ENCODE measurements at places on chromosomes 2 and 18.

DNA sequence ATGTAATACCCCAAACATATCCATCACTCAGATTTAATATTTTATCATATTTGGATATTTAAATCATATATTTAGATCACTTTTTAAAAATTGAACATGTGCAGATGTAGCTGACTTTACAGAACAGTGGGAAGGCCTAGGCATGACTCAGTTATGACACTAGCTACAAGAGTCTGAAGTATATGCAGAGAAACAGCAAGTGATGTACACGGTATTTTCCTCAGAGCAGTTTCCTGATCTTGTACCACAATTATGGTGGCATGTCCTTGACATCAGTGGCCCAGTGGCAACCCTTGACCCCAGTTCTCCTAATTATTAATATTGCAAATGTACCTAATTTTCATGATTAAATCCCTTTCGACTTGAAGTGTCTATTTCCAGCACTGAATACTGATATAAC, 28.2 kb downstream of the CDKL4 start:
- DNase-seq, result no peak

DNA sequence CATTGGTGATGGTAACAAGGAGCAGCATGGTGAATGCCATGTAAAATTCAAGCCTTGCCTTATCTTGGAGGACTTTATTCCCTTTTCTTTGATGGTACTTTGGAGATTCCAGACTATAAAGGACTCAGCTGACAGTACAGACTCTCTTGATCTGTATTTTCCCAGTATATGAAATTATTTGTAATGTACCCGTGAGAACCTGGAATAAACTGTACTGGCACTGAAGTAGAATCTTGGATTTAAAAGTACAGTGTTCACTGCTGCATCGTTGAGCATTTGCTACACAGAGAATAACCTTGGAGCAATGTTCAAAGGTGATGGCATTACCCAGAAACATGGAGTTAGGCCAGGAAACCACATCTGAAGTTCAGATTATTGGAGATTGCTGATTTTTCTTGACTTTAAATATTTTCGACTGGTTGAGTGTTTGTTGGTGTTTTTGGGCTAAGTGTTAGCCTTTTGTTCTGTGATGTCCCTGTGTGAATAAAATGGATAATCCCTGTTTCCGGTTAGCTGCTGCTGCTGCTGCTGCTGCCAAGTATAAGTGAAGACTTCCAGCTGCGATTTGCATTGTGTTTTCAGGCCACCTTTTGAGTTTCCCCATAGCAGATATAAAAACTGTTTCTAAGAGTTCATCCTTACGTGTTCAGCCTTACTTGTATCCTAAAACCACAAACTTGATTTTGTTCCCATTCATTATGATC, 122.0 kb downstream of the SPTBN1 start:
- DNase-seq, result no peak

GRCh38 chr18:30387401-30387800, 655.1 kb downstream of the DSC3 start:
- DNase-seq, result no peak

- no peak for DNase-seq
Measured at GRCh38 chr2:191629001-191629453, 48.9 kb upstream of the NABP1 start.

- DNase-seq, result no peak
Measured at GRCh38 chr2:113822087-113822815, 65.8 kb upstream of the SLC35F5 start.

DNA sequence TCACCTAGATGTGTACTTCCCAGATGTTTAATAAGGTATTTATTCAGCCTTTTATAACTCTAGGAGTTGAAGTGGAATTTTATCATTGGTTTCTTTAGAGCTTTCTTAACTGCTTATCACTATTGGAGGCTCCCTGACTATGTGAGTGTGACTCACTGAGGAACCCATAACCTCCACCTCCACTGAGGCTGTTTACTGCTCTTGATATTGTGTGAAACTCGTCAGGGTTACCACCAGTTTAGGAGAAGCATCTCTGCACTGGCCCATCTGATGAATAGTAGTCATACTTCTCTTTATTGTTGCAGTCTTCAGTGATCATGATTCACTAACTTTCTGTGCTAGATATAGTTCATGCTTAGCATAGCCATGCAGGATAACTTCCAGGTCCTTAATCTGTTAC, 79.6 kb upstream of the UBXN4 start:
- no peak for DNase-seq

DNA sequence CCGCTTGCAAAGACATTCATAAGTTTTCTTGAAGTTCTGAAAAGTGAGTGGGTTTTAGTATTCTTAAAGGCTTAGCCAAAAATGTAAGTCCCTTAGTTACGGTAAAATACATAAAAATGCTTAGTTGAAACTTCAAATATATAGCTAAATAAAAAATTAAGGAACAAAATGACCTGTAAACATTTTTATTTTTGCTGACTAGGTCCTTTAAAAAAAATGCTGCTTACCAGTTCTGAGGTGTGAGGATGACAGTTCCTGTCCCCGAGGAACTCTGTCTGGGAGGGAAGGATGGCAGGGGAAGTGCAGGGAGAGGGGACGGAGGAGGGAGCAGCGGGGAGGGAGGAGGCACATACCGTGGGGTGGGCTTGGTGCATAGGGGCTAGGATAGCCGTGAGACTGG, 102.8 kb upstream of the BCL2L11 start:
- no peak for DNase-seq

- DNase-seq, result no peak
Measured at GRCh38 chr2:2472881-2473280, 141.8 kb upstream of the MYT1L start.

- DNase-seq, result no peak
Measured at GRCh38 chr2:14148216-14148615, 484.3 kb upstream of the LRATD1 start.

All from SW480 (cell line).